ENCODE measurements at places on chromosomes 7 and 10.

- DNase-seq, result no peak
These were observed 47.4 kb downstream of the CUL1 start for GRCh38 chr7:148746135-148746534.

GRCh38 chr7:114928060-114928459, 6.2 kb downstream of the MDFIC start:
- DNase-seq, result no peak

- peak; percentile 50 for DNase-seq
These were observed 40.3 kb downstream of the COL17A1 start for GRCh38 chr10:104045151-104046089.

- DNase-seq, result no peak
These were observed 166.5 kb downstream of the LRMDA start for GRCh38 chr10:75597773-75598440.

GRCh38 chr10:80148166-80148805, 15.8 kb downstream of the PLAC9 start:
- DNase-seq, result no peak

- DNase-seq, result no peak
These were observed 51.4 kb upstream of the NFKB2 start for GRCh38 chr10:102344067-102344466.
